Nasal cavity respiratory epithelium epithelial cell of viscerocranial mucosa (primary cell): ENCODE measurements at places on chromosomes 12 and 14. TPM values are rescaled to one million over a fixed set of nuclear protein-coding genes. Genes with fewer than 3 reads are reported as not detected.

The SMIM41 gene
- total RNA-seq, result under 0.01 TPM in 1 of 2 replicates, not detected in the other

The HOMEZ gene
- total RNA-seq, result 5.1 and 13.2 TPM in 2 replicates

The TSHR gene
- total RNA-seq, result not detected in 2 replicates

The ACOT6 gene
- not detected in 2 replicates for total RNA-seq

The CAPS2 gene
- 2.7 and 6.1 TPM in 2 replicates for total RNA-seq

The AREL1 gene
- 25.6 and 36.7 TPM in 2 replicates for total RNA-seq

The SLC24A4 gene
- total RNA-seq, result under 0.01 TPM in 1 of 2 replicates, not detected in the other

The ARID4A gene
- total RNA-seq, result 3.8 and 9.5 TPM in 2 replicates

The CLEC4E gene
- not detected in 2 replicates for total RNA-seq

The PPP1R1A gene
- not detected in 2 replicates for total RNA-seq

The KLHL33 gene
- not detected in 2 replicates for total RNA-seq

The PARPBP gene
- total RNA-seq, result 1.4 and 1.7 TPM in 2 replicates

The LMNTD1 gene
- total RNA-seq, result 0.14 TPM in 1 of 2 replicates, not detected in the other

The BATF gene
- total RNA-seq, result 9.6 TPM in 1 of 2 replicates, not detected in the other

The AKAP3 gene
- 1.0 and 1.7 TPM in 2 replicates for total RNA-seq

The PIANP gene
- total RNA-seq, result not detected in 2 replicates

The ASCL1 gene
- not detected in 2 replicates for total RNA-seq

The LRRC10 gene
- total RNA-seq, result not detected in 2 replicates

The BICDL1 gene
- total RNA-seq, result 15.7 and 46.9 TPM in 2 replicates

The ART4 gene
- total RNA-seq, result not detected in 2 replicates

The SLC6A12 gene
- total RNA-seq, result 0.14 TPM in 1 of 2 replicates, not detected in the other

The SLC22A17 gene
- 1.0 and 4.9 TPM in 2 replicates for total RNA-seq

The SLC6A13 gene
- under 0.01 and 0.64 TPM in 2 replicates for total RNA-seq

The SLC6A15 gene
- 40.5 and 86.1 TPM in 2 replicates for total RNA-seq

The ATP2A2 gene
- total RNA-seq, result 234 and 432 TPM in 2 replicates

The SIX4 gene
- 7.9 and 11.5 TPM in 2 replicates for total RNA-seq

The PTHLH gene
- 43.7 and 276 TPM in 2 replicates for total RNA-seq

The CEBPE gene
- total RNA-seq, result not detected in 2 replicates

The CCDC197 gene
- total RNA-seq, result not detected in 2 replicates

The WSCD2 gene
- total RNA-seq, result not detected in 2 replicates
